ENCODE measurements at places on chromosomes 4 and X.

DNA sequence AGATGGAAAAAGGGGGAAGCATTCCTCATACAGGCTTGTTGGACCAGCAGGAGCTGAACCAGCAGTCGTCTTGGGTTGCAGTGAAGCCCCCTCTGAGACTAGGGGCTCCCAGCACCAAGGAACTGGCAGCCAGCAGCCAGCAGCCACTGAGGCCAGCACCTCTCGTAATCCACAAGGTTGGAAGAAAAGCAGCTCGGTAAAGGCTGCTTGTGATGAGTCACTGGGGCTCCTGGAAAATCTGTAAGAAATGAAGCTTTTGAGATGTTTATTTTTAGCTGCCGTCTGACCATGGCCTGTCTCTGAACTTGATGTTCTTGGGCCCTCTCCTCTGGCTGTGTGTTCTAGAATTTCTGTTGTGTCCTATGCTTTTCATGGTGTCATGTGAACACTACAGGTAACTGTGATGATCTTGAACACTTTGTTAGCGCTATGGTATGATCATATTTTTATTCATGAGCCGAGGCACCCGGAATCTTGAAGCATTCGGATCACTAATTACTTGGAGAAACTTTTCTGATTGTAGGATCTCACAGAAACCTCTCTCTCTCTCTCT is 18.6 kb downstream of the CLCN4 start:
- DNase-seq = no peak

GRCh38 chr4:89765528-89765927 is 71.4 kb downstream of the SNCA start:
- DNase-seq = no peak

DNA sequence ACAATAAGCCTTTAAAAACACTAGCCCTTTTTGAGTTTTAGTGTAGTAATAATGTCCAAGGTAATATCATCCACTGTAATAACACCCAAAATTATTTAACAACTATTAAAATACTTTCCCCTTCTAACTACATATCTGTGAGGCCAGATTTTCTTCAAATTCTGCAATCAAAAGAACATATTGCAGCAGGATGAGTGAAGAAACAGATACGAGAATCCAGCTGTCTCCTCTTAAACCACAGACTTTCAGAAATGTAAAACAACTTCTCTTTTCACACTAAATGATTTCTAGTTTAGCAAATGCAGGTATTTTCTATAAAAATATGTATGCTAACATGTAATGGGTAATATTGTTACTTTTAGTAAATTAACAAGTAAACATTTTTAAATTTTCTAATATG is 148.9 kb downstream of the PRDM5 start:
- no peak for DNase-seq

GRCh38 chr4:5143940-5144339 is 92.7 kb downstream of the STK32B start:
- DNase-seq = no peak

- no peak for DNase-seq
These were observed 656.9 kb upstream of the CPEB2 start for GRCh38 chr4:14345356-14345775.

DNA sequence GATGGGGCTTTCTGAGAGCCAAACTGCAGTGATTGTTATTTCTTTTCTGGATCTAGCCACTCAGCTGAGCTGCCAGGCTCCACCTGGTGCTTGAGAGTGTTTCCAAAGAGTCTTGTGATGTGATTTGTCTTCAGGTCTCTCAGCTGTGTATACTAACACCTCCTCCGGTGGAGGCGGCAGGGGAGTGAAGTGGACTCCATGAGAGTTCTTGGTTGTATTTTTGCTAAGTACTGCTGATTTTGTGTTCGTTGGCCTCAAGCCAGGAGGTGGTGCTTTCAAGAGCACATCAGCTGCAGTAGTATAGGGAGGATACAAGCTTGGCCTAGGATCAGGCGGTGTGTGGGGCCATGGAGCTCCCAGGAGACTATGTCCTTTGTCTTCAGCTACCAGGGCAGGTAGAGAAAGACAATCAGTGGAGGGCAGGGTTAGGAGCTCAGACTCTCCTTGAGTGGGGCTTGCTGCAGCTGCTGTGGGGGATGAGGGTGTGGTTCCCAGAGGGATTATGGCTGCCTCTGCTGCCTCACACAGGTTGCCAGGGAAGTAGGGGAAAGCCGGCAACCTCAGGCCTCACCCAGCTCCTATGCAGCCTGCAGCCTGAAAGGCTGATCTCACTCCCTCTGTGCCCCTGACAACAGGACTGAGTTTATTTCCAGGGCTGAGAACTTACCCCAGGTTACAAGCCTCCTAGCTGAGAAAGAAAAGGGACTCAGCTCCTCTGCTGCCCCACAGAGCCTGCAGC is 62.4 kb downstream of the NPFFR2 start:
- no peak for DNase-seq
